ENCODE measurements at places on chromosomes 3 and 15.

DNA sequence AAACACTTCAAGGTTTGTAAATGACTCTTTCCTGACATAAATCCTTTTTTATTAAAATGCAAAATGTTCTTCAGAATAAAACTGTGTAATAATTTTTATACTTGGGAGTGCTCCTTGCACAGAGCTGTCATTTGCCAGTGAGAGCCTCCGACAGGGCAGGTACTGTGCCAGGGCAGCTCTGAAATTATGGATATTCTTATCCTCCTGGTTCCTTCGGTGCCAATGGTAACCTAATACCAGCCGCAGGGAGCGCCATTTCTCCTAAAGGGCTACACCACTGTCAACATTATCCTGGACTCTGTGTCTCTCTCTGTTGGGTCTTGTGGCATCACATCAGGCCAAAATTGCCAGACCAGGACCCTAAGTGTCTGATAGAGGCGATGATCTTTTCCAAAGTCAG lies 33.0 kb downstream of the CHDH start:
- DNase-seq: peak; percentile 43

GRCh38 chr3:52349131-52349530 lies 33.0 kb downstream of the DNAH1 start:
- no peak for DNase-seq

DNA sequence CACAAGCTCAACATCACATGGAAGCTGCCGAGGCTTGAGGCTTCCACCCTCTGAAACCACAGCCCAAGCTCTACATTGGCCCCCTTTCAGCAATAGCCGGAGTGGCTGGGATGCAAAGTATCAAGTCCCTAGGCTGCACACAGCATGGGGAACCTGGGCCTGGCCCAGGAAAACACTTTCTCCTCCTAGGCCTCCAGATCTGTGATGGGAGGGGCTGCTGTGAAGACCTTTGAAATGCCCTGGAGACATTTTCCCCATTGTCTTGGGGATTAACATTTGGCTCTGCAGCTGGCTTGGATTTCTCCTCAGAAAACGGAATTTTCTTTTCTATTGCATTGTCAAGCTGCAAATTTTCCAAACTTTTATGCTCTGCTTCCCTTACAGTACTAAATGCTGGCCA lies 18.2 kb downstream of the HRG start:
- DNase-seq: no peak

DNA sequence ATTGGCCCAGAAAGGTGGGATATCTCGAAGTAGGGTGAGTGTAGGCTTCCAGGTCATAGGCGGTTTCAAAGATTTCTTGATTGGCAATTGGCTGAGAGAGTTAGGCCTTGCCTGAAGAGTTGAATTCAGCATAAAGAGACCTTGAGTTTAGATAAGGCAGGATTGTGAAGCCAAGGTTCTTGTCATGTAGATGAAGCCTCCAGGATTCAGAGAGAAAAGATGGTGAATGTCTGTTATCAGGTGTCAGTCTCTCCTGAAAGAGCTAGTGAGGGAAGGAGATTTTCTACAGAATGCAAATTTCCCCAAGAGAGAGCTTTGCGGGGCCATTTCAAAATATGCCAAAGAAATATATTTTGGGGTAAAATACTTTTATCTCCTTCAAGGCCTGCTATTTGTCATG lies 217.0 kb upstream of the TLE3 start:
- no peak for DNase-seq

- DNase-seq: no peak
These were observed 13.0 kb downstream of the SQOR start for GRCh38 chr15:45647828-45648227.

Measured in left lobe of liver (tissue), 2 donors.